ENCODE measurements at places on chromosomes 4 and X.

GRCh38 chr4:61204353-61205060 is 4.4 kb downstream of the ADGRL3 start:
- no peak for DNase-seq

DNA sequence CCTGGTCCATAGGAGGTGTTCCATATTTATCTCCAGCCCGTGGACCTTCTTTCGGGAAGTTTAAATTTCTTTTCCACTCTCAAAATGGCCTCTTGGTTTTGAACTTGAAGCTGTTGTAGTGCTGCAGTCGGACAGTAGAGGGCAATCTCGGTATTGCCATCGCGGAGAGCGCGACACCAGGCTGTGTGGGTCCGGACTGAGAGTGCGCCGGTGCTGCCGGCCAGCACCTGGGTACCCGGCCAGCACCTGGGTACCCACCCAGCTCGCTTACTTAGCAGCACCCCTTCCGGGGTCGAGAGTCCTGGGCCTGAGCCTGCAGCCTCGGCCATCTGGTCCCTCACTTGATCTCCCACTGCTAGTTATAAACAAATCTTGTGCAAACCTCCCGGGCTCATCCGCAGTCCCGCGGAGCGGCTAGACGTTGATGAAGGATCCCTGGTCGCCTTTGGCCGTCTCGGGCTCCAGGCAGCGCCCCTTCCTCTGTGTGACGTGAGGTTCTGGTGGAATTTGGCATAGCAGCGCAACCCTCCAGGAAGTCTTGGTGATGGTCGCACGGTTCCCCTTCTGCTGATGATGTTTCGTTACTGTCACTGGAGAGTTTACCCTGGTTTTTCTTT is 18.0 kb downstream of the FAM9A start:
- DNase-seq: no peak

- peak; percentile 81 for DNase-seq
Measured at GRCh38 chr4:3106339-3107186, 32.1 kb downstream of the HTT start.

DNA sequence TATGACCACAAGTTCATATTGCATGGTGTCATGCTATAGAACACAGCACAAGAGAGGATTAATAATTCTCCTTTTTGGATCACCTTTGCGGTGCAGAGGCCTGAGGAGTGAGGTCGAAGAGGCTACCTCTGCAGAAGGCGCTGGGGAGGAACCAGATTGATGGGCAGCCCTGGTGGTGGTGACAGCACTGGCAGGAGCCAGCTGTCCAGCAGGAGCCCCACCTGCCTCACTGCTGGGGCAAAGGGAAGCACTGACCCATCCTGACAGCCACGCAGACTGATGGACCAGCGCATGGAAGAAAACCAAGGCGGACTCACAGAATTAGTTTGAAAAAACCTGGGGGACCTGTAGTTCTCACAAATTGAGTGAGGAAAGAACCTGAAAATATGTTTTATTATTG is 50.9 kb downstream of the COX18 start:
- no peak for DNase-seq

DNA sequence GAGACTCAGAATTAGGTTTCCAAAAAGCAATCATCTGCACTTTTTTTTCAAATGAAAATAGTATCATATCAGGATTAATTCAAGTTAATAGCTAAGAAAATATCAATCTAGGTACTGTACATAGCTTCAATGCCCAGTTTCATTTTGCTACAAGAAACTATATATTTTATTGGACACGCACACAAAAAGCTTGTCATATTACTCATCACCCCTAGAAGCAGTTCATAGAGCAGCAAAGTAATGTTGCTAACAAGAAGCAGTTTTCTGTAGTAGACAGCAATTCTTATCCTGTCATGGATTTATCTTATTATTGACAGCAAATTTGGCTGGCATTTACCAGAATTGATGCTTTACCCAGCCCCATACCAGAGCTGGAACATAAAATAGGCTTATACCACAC is 52.3 kb upstream of the LSM6 start:
- DNase-seq: no peak

DNA sequence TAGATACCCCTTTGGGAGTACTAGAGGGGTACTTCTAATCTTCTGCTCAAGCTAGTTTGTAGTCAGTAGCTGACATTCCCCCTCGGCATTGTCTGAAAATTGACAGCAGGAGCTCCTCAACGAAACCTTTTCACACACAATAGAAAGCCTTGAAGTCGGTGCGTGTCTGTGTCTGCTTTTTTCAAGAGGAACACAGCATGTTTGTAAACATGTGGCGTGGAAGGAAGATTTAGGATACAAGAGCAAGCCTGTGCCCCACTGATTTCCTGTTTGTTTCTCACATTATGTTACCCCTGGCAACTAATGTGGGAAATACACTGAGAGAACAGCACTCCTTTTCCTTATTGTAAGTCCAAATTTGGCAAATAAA is 252.6 kb downstream of the ANKRD50 start:
- no peak for DNase-seq

- DNase-seq: no peak
Measured at GRCh38 chr4:113637823-113638561, 123.5 kb downstream of the CAMK2D start.
